ENCODE measurements at places on chromosomes 5 and 9.

- DNase-seq = no peak
Measured at GRCh38 chr5:154791535-154791934, 36.4 kb downstream of the LARP1 start.

GRCh38 chr9:72772661-72773060, 180.2 kb downstream of the ALDH1A1 start:
- DNase-seq = no peak

GRCh38 chr5:63211448-63212132, 633.0 kb downstream of the LRRC70 start:
- DNase-seq = peak; percentile 31

DNA sequence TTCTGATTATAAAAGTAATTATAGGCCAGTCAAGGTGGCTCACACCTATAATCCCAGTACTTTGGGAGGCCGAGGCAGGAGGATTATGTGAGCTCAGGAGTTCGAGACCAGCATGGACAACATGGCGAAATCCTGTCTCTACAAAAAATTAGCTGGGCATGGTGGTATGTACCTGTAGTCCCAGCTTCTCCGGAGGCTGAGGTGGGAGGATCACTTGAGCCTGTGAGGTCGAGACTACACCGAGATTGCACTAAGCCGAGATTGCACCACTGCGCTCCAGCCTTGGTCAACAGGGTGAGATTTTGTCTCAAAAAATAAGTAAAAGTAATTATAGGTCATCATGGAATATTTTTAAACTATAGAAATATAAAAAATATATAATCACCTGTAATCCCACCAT, 18.1 kb downstream of the IRF1 start:
- no peak for DNase-seq

GRCh38 chr5:125525356-125525755, 778.9 kb upstream of the ZNF608 start:
- no peak for DNase-seq

- no peak for DNase-seq
Measured at GRCh38 chr5:176391999-176392398, 3.4 kb downstream of the HIGD2A start.

GRCh38 chr5:139027150-139027549, 152.0 kb upstream of the LRRTM2 start:
- no peak for DNase-seq

GRCh38 chr9:121246821-121247561, 21.0 kb upstream of the GSN start:
- DNase-seq = no peak

DNA sequence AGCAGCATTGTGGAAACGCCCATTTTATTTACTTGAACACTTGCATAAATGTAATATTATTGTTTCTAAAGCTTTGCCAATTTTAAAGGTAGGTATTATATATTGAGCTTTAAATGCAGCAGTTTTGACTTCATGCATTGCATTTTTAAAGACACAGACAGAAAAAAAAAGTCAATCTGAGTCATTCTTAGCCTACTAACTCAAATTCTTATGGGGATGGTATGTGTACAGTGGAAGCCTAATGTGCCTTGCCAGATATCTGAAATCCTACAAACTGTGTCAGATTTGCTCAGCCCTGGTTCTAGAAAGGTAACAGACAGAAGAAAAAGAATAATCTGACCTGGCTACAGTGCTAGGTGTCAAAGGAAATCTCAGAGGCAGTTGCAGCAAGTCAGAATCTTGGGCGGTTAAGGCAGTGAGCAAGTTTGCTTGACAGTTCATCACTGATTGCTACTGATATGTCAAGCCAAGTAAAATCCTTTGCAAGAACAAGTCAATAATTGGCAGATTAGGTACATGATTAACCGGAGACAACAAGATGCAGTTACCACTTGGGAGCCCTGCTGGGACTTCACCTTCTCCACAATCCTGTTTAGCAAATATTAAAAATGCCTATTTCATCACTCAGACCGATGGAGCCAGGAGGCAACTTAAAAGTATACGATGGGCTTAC, 224.8 kb upstream of the WWC1 start:
- no peak for DNase-seq

- no peak for DNase-seq
Measured at GRCh38 chr5:43642428-43642827, 39.4 kb downstream of the NNT start.

DNA sequence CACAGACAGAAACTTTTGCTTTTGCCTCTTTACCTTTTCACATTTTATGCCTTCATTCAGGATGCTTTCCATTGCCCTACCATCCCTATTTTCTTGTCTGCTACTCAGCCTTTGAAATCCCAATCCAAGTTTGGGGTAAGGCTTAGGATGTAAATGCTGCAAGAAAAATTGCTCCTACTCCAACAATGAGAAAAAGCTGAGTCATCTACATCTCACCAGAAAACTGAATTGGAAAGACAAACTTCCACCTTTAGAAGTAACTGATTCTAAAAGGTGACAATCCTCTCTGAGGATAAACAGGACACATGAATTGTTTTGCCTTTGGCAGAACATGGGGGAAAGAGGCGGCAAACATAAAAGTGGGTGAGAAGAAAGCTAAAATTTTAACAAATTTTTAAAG, 295.6 kb downstream of the NR2F1-AS1 start:
- DNase-seq = no peak

- DNase-seq = no peak
Measured at GRCh38 chr9:127250896-127251391, 13.6 kb upstream of the GARNL3 start.

- DNase-seq = peak; percentile 20
Measured at GRCh38 chr5:132225165-132226032, 2.3 kb downstream of the P4HA2 start.

DNA sequence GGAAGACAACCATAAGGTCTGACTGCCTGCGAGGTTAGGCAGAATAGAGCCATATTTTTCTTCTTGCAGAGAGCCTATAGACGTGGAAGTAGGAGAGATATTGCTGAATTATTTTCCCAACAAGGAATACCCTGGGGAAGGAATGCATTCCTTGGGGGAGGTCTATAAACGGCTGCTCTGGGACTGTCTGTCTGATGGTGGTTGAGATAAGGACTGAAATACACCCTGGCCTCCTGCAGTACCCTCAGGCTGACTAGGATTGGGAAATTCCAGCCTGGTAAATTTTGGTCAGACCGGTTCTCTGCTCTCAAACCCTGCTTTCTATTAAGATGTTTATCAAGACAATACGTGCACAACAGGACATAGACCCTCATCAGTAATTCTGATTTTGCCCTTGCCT, 617.5 kb upstream of the GRIN3A start:
- no peak for DNase-seq

DNA sequence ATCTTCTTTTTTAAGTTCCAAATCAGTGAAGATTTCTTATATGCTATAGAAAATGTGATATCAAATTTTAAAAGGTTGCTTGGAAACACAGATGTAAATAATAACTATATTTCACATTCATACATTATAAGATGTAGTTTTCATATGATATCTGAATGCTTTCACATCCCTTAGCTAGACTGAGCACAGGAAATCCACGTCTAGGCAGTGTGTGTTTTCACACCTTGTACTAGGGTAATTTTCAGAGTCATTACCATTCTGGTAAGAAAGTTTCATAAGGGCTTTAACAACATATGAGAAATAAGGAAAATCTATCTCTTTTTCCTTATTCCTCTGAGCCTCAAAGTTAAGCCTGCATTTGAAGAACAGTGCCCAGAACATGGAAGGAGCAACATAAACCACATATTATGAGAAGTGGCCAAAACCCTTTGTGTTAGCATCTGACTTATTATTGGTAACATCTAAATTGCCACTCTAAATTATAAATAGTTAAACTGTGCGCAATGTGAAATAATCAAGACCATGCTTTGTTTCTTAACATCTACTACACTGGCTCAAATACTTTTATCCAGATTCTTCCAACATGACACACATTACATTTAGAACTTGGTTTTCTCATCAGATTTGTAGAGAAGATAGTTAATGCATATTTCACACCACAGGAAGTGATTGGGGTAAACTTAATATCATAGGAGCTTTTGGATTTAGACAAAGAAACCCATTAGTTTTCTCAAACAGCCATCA, 113.3 kb downstream of the PPP2R2B start:
- DNase-seq = no peak

- no peak for DNase-seq
Measured at GRCh38 chr9:123590499-123590898, 234.5 kb downstream of the CRB2 start.

GRCh38 chr9:32728181-32728580, 55.2 kb upstream of the TMEM215 start:
- no peak for DNase-seq

- no peak for DNase-seq
Measured at GRCh38 chr5:54804521-54804920, 180.9 kb downstream of the ESM1 start.

DNA sequence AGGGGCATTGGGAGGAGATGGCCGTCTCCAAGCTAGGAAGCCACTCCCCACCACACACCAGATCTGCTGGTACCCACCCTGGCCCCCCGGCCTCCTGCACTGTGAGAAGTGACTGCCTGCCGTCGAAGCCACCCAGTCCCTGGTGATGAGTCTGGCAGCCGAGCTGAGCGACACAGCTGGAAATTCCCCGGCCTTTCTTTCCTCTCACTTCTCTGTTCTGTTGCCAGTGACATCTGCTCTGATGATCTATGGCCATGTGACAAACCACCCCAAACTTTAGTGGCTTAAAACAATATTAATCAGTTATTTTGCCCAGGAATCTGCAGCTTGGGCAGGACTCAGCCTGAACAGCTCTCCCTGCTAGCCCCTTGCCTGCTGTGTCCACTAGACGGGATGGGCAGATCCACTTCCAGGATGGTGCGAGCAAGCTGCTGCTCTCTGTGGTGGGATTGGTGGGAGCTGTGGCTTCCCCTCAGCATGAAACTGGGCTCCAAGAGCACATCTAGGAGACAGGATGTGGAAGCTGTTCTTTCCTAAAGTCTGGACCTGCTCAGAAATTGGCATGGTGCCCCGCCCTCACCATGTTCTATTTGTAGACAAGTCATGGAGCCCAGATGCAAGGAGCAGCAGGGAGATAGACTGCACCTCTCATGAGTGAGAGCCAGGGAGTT, 211.2 kb downstream of the GADD45G start:
- peak; percentile 41 for DNase-seq

DNA sequence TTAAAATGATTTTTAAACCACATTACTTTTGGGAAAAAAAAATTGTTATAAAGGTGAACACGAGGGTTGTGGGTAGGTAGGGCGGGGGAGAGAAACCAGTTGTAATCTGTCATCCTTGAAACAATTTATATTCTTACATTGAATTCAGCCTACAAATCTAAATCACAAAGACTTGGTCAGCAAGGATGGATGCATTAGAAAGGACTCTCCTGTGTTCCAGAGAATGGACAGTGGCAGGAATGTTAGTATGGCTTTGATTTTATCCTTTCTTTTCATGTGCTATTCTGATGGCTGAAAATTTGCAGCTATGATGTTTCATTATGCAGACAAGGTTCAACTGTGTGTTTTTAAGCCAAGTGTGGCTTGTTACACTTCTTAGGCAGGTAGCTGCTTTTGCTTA, 234.7 kb downstream of the SLF1 start:
- no peak for DNase-seq

DNA sequence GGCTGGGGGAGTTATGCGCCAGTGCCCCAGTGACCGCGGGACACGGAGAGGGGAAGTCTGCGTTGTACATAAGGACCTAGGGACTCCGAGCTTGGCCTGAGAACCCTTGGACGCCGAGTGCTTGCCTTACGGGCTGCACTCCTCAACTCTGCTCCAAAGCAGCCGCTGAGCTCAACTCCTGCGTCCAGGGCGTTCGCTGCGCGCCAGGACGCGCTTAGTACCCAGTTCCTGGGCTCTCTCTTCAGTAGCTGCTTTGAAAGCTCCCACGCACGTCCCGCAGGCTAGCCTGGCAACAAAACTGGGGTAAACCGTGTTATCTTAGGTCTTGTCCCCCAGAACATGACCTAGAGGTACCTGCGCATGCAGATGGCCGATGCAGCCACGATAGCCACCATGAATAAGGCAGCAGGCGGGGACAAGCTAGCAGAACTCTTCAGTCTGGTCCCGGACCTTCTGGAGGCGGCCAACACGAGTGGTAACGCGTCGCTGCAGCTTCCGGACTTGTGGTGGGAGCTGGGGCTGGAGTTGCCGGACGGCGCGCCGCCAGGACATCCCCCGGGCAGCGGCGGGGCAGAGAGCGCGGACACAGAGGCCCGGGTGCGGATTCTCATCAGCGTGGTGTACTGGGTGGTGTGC, at the start of gene RXFP3:
TSS of gene RXFP3 (plus strand) at position 6 of the 636 bp plus-strand sequence. CDS start at position 361, 355 bp downstream.
- no peak for DNase-seq

GRCh38 chr5:56964173-56964572, 12.2 kb upstream of the MIER3 start:
- no peak for DNase-seq

- DNase-seq = peak; percentile 38
Measured at GRCh38 chr5:150065346-150065745, 21.0 kb downstream of the CSF1R start.

GRCh38 chr9:2269778-2270177, 254.6 kb downstream of the SMARCA2 start:
- DNase-seq = no peak

GRCh38 chr5:135517631-135518030, 18.1 kb downstream of the NEUROG1 start:
- no peak for DNase-seq

DNA sequence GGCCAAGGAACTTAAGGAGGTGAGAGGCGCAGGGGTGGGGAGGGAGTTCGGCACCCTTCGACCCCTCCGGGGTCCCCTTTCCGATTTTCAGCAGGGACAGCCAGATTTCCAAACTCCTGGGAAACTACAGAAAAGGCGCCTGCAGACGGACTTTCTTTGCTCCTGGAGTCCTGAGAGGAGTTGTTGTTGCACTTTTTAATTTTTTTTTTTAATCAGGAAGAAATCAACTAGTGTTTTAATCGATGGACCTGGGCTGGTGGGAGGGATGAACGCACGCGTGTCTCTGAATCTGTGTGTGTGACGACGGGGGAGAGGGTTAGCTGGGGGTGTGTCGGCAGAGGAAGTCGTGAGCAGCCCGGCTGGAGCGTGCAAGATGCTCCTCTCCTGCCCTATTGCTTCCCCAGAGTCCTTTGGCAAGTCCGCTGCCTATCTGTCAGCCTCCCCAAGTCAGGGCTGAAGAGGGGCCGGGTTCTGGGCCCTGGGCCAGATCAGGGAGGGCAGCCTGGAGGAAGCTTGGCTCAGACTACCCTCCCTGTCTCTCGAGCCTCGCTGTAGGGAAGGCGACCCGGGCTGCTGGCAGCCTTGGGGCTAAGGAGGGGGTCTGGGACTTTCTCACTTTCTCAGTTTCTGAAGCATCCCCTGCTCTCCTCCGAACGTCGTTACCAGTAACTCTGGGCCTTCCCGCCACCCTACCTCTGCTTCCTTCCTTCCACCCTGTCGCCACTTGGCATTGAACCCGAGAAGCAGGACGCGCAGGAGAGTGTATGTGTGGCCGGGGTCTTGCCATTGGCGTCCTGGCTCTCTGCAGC, 731 bp downstream of the PRR16 start:
- DNase-seq = no peak

Data from globus pallidus (tissue), 1 donor.